ENCODE measurements at places on chromosomes 1 and 21.
A peak's percentile ranks its signal among the peaks of the same experiment; 100 is the strongest.

- no peak for DNase-seq
These were observed 40.1 kb upstream of the PLEKHO1 start for GRCh38 chr1:150109586-150109985.

GRCh38 chr1:187842406-187843165 is 1013.8 kb downstream of the PLA2G4A start:
- no peak for DNase-seq

DNA sequence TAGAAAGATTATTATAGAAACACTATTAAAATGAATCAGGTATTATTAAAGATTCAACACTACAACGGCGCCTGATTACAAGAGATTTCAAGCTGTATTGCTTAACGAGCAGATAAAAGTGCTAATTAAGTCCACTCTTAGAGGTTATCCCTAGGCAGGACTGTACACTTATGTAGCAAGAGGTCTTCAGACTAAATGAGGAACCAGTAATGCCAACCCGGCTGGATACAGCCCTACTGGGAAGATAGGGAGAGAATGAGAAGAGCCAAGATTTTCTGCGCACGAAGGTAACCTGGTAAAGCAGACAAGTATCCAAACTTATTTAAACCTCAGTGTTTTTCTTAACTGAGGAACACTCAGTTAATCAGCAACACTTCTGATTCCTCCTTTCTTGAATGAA is 115.7 kb upstream of the HIVEP3 start:
- DNase-seq, result no peak

DNA sequence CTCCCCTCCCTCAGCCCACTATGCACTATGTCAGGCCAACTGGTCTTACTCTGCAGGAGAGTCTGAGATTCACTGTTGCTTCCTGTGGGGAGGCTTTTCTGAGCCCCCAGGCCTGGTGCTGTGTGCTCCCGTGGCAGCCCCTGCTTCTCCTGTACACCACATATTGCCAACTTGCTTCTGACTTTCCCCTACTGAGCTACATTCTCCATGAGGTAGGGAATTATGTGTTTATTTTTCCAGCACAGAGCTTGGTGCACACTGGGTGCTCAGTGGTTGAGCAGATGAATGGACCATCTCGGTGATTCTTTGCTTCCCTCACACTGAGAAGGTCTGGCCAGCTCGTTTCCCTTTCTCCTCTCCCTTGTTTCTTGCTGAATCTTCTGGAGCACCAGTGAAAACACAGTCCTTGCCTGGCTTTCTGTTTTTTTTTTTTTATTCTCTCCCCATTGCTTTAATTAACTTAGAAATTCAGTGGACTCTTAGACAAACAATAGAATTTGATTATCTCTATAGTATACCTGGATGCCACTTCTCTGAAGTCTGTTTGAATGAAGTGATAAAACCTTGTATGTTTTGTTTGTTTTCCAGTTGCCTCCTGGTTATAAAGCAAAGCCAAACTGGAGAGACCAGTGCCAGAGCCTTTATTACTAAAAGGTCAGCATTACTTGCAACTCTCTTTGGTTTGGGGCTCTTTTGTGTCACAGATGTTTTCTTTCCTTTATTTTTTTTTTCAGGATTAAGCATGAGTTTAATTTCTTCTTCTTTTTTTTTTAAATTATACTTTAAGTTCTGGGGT is 50.3 kb upstream of the CNIH3 start:
- DNase-seq, result no peak

DNA sequence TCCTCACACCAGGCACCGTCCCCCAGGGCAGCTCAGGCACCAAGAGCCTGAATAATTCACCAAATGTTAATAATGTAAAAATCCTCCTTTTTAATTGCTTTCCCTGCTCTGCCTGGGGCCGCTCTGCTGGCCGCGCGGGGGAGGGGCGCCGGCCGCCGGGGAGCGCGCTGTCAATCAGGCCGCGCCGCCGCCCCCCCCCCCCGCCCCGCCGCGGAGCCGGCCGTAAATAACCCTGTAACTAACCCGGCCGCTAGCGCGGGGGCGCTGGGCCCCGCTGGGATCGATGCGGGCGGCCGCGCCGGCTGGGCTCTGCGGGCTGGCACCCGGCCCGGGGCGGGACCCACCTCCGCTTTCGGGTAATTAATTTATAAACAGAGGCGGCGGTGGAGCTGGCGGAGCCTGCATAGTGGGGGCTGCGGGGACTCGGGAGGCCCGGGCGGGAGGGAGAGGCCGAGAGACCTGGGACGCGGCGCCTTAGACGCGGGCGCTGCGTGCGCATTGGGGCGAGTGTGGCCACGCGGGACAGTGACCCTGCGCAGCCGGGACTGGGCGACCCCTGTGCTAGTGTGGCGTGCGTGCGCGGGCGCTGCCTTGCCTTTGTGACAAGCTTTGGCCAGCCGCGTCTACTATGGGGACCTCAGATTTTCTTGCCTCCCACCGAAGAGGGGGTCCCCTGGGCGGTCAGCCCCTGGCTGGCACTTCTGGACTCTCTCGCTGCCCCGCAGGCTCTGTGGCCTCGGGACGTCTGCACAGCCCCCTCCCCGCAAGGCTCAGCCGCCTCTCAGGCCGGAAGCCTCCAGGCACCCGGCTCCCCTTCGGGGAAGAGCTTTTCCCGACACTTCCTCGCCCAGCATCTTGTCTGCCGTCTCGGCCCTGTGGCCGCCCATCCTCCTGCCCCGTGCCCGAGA is 16.6 kb downstream of the SAMD11 start:
- no peak for DNase-seq

DNA sequence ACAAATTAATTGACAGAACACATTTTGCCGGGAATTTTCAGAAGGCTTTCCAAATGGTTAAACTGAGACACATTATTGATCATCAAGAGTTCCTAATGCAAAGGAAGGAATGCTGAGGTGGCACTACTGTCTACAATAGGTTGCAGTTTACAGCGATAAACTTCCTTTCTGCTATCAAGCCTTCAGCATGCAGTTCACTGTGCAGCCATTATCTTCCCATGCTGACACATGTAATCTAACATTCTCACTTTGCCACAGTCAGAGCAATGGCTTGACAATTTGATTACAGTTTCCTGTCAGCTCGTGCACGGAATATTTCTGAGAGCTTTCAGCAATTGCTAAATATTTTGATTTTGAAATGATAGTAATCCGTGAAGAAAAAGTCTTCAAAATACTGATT is 166.9 kb upstream of the PRMT6 start:
- no peak for DNase-seq

DNA sequence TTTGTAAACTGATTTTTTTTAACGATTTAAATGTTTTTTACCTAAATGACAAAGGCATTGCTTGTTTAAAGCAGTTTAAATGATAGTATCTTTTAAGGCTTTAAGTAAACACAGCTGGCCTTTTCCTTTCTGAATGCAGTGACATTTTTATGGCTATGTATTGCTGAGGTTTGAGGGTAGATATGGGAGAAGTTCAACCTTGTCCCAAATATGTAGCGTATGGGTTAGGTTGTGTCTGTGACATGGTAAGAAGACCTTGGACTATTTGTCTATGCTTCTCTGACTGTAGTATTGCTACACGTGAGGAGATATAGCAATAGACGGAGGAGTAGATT is 32.5 kb downstream of the PKNOX1 start:
- DNase-seq, result no peak

GRCh38 chr1:232995189-232995588 is 44.8 kb downstream of the NTPCR start:
- no peak for DNase-seq

DNA sequence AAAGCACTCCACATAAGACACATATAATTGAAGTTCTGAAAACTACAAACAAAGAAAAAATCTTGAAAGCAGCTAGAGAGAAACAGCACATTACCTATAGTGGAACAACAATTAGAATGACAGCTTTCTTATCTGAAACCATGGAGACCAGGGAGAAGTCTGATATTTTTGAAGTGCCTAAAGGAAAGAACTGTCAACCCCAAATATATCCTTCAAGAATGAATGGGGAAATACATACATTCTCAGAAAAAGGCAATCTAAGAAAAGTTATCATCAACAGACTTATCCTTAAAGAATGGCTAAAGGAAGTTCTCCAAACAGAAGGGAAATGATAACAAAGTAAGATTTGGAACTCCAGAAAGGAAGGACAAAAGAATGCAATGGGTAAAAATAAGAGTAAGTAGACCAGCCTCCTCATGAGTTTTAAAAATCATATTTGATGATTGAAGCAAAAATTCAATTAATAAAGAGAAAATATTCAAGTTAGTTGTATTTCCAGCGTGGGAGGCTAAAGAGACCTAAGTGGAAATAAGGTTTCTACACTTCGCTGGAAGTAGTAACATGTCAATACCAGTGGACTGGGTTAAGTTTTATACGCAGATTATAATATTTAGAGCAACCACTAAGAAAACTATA is 170.8 kb upstream of the SAMSN1 start:
- DNase-seq, result no peak

DNA sequence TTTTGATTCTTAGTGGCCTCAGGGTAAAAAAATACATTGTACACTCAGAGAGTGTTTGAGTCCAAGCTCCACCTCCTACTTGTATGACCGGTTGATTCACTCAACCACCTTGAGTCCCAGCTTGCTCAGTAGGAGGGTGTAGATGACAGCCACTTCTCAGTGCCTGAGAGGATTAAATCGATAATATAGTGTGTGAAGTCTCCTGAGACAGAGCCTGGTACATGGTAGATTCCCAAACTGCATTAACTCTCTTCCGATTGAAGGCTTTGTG is 38.4 kb downstream of the NCMAP start:
- no peak for DNase-seq

DNA sequence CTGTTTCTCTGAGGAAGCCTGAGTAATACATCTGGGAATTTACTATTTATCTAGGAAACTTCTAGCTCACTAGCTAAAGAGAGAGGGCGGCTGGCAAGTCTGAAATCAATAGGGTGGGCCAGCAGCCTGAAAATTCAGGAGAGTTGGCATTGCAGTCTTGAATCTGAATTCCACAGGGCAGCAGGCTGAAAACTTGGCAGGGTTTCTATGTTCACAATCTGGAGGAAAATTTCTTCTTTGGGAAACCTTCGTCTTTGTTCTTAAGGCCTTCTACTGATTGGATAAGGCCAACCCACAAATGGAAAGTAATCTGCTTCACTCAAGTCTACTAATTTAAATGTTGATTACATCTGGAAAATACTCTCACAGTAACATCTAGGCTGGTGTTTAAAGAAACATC is 101.0 kb upstream of the COG2 start:
- DNase-seq, result no peak

DNA sequence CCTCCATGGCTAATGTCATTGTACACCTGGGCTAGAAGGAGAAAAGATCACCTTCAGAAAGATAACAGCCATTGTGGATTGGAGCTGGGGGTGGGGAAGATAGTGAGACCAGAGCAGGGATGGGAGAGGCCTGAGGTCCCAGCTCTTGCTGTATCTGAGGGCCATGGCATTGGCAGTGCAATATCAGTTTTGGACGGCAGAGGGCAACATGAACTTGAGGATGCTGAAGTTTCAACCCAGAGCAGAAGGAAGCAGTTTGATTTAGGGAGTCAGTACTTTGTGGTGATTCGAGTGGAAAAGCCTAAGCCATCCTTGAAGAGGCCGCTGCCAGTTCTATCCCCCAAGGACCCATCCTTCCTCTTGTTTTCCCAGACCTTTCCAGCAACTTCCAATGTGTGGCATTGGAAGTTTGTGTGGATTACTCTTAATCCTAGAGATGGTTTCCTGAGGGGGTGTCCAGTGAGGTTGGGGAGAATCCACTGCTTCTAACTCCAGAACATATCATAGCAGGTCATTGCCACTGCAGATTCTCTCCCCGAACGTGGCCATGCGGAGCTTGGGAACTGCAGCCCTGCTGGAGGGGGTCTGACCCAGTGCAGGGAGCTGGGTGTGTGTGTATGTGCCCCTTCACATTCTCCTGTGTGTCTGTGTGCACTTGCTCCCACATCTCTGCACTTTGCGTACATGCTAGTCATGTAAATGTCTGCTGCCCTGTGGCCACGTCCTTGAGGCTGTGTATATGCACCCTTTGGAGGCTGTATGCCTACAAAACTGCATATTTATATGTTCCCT is 24.1 kb downstream of the SLC26A9 start:
- DNase-seq, result peak; percentile 73

DNA sequence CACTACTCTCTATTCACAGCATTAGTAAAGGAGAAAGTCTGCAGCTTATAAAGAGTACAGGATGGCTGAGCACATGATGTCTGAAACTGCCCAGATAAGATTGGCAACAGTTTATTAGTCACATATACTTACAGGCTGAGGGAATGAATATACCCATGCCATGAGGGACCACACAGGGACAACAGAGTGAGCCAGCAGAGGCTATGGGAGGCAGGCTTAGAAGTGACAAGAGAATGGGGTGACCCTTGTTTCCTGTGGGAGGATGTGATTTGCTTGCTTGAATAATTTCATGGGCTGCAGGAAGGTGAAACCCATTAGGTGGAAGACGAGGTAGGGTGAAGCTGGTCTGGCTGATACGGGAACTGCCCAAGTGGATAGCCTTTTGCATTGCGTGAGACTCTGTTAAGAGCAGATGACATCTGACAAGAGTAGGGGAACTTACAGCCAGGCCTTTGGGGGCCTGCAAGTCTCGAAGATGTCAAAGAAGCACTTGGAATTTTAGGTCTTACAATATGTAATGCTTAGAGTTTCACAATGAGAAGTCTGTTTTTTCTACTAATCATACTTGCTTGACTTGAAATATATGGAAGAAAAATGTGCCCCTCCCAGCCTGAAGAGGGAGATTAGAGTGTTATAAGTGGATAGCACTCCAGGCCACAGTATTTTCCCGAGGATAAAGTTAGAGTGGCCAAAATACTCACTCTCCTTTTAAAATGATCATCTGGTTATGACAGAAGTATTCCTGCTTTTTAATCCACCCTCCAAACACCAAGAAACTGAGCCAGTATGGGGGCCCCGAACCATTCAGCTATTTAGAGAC is 34.6 kb upstream of the TNFSF4 start:
- DNase-seq, result no peak

DNA sequence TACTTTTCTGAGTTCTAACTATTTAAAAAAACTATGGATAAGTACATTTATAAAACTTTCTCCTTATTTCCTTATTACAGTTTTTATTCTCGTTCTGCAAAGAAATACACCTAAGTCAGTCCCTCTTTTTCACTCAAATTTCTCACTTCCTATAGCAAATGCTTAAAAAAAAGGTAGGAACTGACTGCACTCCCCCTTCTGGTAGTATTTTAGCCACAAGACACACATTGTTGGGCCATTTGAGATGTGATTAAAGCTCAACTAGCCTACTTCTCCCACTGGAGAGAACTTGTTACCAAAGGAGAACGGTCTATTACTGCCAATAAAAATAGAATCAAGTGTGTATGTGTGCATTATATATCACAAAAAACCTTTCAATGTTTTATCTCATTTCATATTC is 521.9 kb upstream of the PRMT6 start:
- DNase-seq, result no peak

DNA sequence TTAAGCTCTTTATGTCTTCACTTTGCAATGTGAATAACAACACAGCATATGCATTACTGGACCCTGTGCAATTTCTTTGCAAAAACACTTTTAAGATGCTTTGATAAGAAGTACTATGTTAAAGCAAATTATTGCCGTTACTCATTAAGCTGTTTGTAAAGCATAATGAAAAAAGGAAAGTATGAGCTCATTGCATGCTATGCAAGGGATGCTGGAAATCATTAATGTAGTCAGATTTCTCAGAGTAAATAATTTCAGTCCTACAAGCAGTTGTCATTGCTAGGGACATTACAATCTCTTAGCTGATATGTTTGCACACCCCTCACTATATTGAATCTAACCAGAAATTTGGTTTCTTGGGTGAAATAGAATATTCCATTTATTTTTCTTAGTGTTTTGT is 982.5 kb upstream of the ADGRL2 start:
- no peak for DNase-seq

GRCh38 chr1:157893686-157894085 is 52.1 kb upstream of the CD5L start:
- no peak for DNase-seq

GRCh38 chr1:183195142-183195574 is 9.1 kb downstream of the LAMC2 start:
- DNase-seq, result no peak

- DNase-seq, result no peak
These were observed 282.8 kb downstream of the ZNF648 start for GRCh38 chr1:181778640-181779260.
